Lower lobe of right lung (tissue), 2 donors: ENCODE measurements at places on chromosomes 5 and 9. TPM values are rescaled to one million over a fixed set of nuclear protein-coding genes. Genes with fewer than 3 reads are reported as not detected.

The EXOSC3 gene
- total RNA-seq = 34.6 TPM

GRCh38 chr5:34866989-34867471 is 28.1 kb downstream of the TTC23L start:
- H3K36me3 ChIP-seq = no peaks in the 10 kb centered on the region
- no peak overlapping the region for H3K4me3 ChIP-seq
- no peaks in the 10 kb centered on the region for H3K27me3 ChIP-seq
- no peak overlapping the region for H3K27ac ChIP-seq

The SH2D3C gene
- 59.4 TPM for total RNA-seq

GRCh38 chr9:123460091-123460490 is 104.1 kb downstream of the CRB2 start:
- H3K27ac ChIP-seq = no peak overlapping the region
- no peaks in the 10 kb centered on the region for H3K4me1 ChIP-seq
- H3K27me3 ChIP-seq = no peaks in the 10 kb centered on the region
- no peak for DNase-seq
- H3K36me3 ChIP-seq = peaks cover 4% of the 10 kb centered on the region

The AQP3 gene
- 357 TPM for total RNA-seq

DNA sequence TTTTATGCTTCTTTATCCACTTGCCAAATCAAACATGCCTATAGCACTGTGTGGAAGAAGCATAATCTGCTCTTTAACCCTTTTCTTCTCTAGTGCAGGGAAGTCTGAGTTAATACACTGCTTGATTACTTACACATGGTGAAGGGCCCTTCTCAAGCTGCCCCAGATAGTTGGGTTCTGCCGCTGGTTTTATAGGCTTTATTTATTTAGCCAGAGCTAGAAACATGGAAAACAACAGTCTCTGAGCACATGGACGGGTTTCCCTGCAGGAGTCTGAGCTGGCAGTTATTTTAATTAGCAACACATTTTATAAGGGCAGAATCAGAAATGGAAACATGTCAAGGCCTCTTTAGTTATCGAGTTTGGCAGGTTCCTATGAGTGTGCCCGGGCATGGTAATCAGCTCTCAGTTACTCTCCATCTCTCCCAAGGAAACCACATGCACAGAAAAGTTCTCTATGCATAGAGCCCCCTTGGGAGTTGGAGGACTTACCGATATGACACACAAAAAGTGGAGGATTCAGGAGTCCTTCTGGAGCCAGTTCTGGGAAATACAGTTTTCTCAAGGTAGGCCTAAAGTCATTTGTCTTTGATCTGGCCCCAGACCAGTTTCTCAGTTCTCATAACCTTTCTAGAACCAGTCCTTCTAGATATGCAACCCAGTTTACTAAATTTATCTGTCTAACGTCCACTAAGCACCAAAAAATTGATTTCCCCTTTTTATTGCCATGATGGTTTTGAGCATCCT is 564.8 kb downstream of the ACTL7B start:
- H3K27me3 ChIP-seq = no peaks in the 10 kb centered on the region
- DNase-seq = no peak
- H3K4me1 ChIP-seq = no peaks in the 10 kb centered on the region

The PRRT1B gene
- 6.3 TPM for total RNA-seq

The MYMK gene
- not detected for total RNA-seq

The IFNA2 gene
- not detected for total RNA-seq

DNA sequence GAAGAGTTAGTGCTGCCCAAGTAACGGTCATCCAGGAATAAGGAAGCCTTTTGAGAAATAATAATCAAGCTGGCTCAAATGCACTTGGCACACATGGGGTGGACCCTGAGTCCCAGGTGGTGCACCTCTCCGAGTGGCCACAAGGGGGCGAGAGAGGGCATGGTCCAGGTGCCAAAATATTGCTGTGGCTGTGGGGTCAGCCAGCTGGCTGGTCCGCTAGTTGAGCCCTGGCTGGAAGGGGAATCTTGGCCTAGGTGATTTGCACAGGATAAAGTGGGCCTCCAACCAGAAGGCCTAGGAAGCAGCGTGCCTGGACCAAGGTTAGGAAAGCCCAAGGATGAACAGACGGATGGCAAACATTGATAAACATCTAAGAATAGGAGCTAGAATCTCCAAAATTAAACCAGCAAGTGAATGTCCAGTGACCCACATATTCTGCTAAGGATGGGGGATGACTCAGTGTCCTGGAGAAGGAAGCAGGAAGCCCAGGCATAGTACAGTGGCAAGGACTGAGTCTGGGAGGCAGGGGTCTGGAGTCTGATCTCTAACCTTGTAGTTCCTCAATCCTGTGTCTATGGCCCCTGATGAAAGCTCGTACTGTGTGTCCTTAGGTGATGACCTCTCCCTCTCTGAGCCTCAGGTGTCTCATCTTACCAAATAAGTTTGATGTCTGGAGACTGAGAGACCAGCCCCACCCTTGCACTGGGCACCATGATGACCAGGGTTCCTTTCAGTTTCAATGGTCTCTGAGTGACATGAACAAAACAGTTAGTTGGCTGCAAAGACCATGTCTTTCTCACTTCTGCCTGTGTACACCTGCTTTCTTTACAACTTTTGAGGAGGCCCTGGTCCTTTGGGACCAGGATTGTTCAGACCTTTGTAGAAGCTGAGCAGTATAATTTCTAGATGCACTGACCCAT is 19.2 kb upstream of the SHB start:
- H3K4me1 ChIP-seq = no peaks in the 10 kb centered on the region
- H3K36me3 ChIP-seq = no peaks in the 10 kb centered on the region
- H3K4me3 ChIP-seq = no peak overlapping the region
- no peaks in the 10 kb centered on the region for H3K27me3 ChIP-seq
- DNase-seq = peak; percentile 79
- H3K27ac ChIP-seq = no peak overlapping the region

GRCh38 chr9:136773386-136774044 is 9.2 kb upstream of the LCN15 start:
- no peak overlapping the region for H3K4me3 ChIP-seq
- no peaks in the 10 kb centered on the region for H3K4me1 ChIP-seq
- DNase-seq = peak; percentile 70
- no peaks in the 10 kb centered on the region for H3K27me3 ChIP-seq
- no peaks in the 10 kb centered on the region for H3K36me3 ChIP-seq

DNA sequence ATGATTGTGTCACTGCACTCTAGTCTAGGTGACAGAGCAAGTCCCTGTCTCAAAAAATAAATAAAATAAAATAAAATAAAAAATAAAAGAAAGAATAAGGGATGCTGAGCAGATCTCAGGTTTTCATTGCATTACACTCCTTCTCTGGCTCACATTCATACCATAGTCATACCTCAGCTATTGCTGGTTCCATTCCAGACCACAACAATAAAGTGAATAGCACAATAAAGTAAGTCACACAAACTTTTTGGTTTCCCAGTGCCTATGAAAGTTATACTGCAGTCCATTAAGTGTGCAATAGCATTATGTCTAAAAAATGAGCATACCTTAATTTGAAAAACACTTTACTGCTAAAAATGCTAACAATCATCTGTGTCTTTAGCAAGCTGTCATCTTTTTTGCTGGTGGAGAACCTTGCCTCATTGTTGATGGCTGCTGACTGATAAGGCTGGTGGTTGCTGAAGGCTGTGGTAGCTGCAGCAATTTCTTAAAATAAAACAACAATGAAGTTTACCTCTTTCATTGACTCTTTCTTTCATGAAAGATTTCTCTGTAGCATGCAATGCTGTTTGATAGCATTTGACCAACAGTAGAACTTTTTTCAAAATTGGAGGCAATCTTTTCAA is 415.7 kb downstream of the ZNF608 start:
- H3K27me3 ChIP-seq = no peaks in the 10 kb centered on the region
- no peaks in the 10 kb centered on the region for H3K4me1 ChIP-seq
- no peak overlapping the region for H3K27ac ChIP-seq
- no peaks in the 10 kb centered on the region for H3K36me3 ChIP-seq
- DNase-seq = no peak

DNA sequence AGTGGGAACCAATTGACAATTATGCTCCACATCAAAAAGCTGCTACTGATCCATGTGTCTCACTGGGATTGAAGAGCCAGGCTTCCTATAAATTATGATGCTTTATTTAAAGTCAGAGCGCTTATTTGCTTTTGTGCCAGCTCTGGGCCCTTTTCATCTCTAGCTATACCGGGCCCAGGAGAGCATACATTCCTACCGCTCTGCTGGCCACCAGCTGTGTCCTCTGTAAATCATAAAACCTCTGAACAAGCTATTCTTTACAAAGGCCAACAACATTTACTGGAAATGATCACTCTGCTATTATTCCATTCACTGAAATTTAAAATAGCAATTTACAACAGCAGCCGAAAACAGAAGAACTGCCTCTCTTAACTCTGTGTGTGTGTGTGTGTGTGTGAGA is 86.6 kb downstream of the ZNF608 start:
- H3K4me1 ChIP-seq = peaks cover 78% of the 10 kb centered on the region
- no peak for DNase-seq
- no peaks in the 10 kb centered on the region for H3K36me3 ChIP-seq
- no peaks in the 10 kb centered on the region for H3K27me3 ChIP-seq
- no peak overlapping the region for H3K4me3 ChIP-seq
- H3K27ac ChIP-seq = peak overlapping the region; percentile 19

DNA sequence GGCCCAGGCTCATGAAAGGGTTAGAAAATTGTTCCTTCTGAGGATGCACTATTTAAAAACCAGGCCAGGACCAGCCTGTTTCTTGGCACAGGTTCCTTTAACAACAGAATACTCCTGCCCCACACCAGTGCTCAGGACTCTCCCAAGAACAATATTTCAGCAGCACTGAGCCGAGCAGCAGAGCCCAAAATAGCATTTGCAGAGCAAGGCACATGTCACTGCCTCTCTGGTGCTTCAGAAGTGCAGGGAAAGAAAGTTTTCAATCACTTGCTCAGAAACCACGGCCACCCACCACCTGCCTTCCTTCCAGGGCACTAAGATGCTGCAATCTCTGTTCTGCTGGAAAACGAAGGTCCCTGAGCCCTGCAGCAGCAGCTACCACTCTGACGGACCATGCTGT is 77.6 kb downstream of the SIL1 start:
- H3K27ac ChIP-seq = no peak overlapping the region
- no peak for DNase-seq
- peaks cover 51% of the 10 kb centered on the region for H3K36me3 ChIP-seq
- no peaks in the 10 kb centered on the region for H3K4me1 ChIP-seq
- H3K4me3 ChIP-seq = no peak overlapping the region
- no peaks in the 10 kb centered on the region for H3K27me3 ChIP-seq

- H3K4me1 ChIP-seq = no peaks in the 10 kb centered on the region
- no peak overlapping the region for H3K4me3 ChIP-seq
- H3K36me3 ChIP-seq = no peaks in the 10 kb centered on the region
- no peaks in the 10 kb centered on the region for H3K27me3 ChIP-seq
- DNase-seq = no peak
These were observed 368.9 kb downstream of the TMEM161B start for GRCh38 chr5:87899721-87900131.

The FOXD4L3 gene
- 0.21 TPM for total RNA-seq

- no peaks in the 10 kb centered on the region for H3K36me3 ChIP-seq
- H3K27ac ChIP-seq = no peak overlapping the region
- no peaks in the 10 kb centered on the region for H3K4me1 ChIP-seq
- no peak for DNase-seq
These were observed 97.2 kb downstream of the INVS start for GRCh38 chr9:100196215-100196614.

- H3K4me3 ChIP-seq = no peak overlapping the region
- no peaks in the 10 kb centered on the region for H3K27me3 ChIP-seq
- no peak overlapping the region for H3K27ac ChIP-seq
- H3K36me3 ChIP-seq = no peaks in the 10 kb centered on the region
- no peak for DNase-seq
- H3K4me1 ChIP-seq = peaks cover 37% of the 10 kb centered on the region
These were observed 73.2 kb upstream of the TNFAIP8 start for GRCh38 chr5:119282628-119283027.

The STK32A gene
- 2.9 TPM for total RNA-seq

- no peak overlapping the region for H3K27ac ChIP-seq
- H3K4me1 ChIP-seq = no peaks in the 10 kb centered on the region
- peaks cover 31% of the 10 kb centered on the region for H3K36me3 ChIP-seq
- DNase-seq = no peak
- H3K27me3 ChIP-seq = no peaks in the 10 kb centered on the region
- no peak overlapping the region for H3K4me3 ChIP-seq
These were observed 98.5 kb downstream of the SYK start for GRCh38 chr9:90900130-90900529.

GRCh38 chr9:135165756-135166519 is 78.5 kb downstream of the OLFM1 start:
- peaks cover 21% of the 10 kb centered on the region for H3K27me3 ChIP-seq
- no peak overlapping the region for H3K4me3 ChIP-seq
- no peak overlapping the region for H3K27ac ChIP-seq
- H3K4me1 ChIP-seq = no peaks in the 10 kb centered on the region
- H3K36me3 ChIP-seq = no peaks in the 10 kb centered on the region

GRCh38 chr5:156640691-156641241 is 209.3 kb upstream of the PPP1R2B start:
- H3K27me3 ChIP-seq = no peaks in the 10 kb centered on the region
- DNase-seq = no peak
- no peaks in the 10 kb centered on the region for H3K36me3 ChIP-seq
- H3K4me1 ChIP-seq = no peaks in the 10 kb centered on the region

GRCh38 chr5:12114075-12114474 is 209.8 kb upstream of the CTNND2 start:
- no peaks in the 10 kb centered on the region for H3K36me3 ChIP-seq
- DNase-seq = no peak
- H3K27ac ChIP-seq = no peak overlapping the region
- no peaks in the 10 kb centered on the region for H3K27me3 ChIP-seq

DNA sequence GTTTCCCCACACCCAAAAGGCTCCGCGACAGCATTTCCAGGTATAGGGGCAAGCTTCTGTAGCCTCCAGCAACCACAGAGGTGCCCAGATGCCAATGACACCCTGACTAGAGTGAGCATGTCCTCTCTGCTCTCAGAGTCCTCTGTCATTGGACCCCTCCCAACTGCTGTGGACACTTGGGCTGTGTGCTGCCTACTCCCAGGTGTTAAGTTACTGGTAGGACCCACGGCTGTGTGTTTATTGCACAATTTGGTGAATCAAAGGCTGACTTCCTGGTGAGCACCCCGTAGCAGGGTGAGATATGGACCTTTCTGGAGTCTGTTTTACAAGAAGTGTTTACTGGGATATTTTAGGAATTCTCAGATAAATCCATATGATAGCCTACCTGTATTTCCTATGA is 36.0 kb downstream of the SH3GL2 start:
- H3K27ac ChIP-seq = no peak overlapping the region
- no peaks in the 10 kb centered on the region for H3K36me3 ChIP-seq
- no peak overlapping the region for H3K4me3 ChIP-seq
- H3K27me3 ChIP-seq = no peaks in the 10 kb centered on the region
- DNase-seq = no peak
